Cortex of kidney (tissue), 1 donor: ENCODE measurements at places on chromosomes 2 and 18.

DNA sequence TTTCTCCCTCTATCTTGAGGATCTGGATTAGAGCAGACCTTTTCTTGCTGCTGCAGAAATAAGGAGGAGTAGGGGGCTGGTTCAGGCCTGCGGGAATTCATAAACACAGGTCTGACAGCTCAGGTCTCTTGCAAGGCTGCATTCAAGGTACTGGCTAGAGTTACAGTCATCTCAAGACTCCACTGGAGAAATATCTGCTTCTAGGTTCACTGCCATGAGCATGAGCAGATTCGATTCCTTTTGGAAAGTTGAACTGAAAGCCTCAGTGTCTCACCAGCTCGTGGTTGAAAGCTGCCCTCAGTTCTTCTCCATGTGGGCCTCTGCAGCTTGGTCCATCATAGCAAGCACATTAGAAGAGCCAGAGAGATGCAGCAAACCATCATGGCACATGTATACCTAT, 124.4 kb upstream of the SETBP1 start:
- DNase-seq: no peak

DNA sequence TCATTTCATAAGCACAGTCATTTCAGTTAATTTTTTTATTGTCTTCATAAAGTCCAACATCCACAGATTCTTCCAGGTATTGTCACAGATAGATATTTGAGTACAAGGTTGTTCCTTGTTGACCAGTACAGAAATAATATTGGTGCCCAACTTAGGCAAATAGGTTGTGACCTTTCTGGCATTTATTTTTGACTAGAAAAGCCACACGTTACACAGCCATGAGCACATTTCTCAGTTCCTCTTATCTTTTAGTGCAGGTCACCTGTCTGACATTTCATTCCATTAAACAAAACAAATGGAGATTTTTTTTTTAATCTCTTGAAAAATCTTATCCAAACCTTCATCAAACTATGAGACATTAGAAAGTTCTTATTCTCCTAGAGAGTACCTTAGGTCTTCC, 428.8 kb downstream of the ZNF521 start:
- no peak for DNase-seq

GRCh38 chr2:46701152-46701551, 214.5 kb downstream of the MCFD2 start:
- no peak for DNase-seq

- DNase-seq: no peak
Observed at GRCh38 chr2:29117636-29118303, 2.6 kb downstream of the CLIP4 start.

GRCh38 chr2:237896956-237897355, 37.5 kb downstream of the RAMP1 start:
- DNase-seq: no peak

DNA sequence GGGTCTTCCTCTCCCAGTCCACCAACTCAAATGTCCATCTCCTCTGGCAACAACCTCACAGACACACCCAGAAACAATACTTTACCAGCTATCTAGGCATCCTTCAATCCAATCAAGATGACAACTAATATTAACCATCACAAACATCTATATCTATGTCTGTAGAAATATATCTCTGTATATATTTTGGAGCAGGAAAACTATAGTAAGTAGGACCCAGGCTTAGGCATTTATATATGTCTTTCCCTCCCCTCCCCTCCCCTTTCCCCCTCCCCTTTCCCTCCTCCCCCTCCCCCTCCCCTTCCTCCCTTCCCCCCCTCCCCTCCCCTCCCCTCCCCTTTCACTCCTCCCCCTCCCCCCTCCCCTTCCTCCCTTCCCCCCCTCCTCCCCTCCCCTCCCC, 210.5 kb downstream of the RNF144A start:
- no peak for DNase-seq

- DNase-seq: no peak
Observed at GRCh38 chr2:144256996-144257707, 262.8 kb downstream of the ZEB2 start.

- DNase-seq: no peak
Observed at GRCh38 chr2:231207734-231208133, 9.3 kb downstream of the ARMC9 start.

DNA sequence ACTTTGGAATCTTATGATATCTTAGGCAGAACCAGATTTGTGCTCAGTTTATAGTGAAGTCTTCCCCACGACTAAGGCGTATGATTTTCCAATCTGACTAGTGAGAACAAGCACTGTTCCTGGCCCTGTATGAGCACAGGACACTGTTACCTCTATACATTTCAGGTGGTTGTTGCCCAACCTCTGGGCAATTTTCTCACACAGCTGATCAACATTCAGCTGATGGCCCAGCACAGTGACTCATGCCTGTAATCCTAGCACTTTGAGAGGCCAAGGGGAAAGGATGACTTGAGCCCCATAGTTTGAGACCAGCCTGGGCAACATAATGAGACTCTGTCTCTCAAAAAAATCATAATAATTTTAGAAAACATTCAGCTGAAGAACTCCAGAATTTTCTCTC, 119.5 kb downstream of the ASXL3 start:
- DNase-seq: no peak

DNA sequence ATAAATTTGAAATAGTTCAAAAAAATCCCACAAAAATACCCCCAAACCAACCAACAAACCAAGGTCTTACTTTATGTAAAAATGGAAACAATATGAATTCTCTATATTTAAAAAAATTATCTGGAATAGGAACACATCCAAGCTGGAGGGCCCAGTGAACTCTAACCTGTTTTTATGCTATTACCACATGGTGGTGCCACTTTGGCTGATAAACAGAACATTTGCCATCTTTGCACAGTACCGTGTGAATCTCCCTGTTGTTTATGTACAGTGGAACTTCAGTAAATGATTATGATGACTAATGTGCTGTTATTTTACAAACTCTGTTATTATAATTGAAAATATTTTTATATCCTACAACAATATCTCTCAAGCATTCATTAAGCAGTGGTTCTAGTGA, 145.3 kb upstream of the SMAD7 start:
- DNase-seq: no peak

GRCh38 chr2:29596584-29596983, 324.8 kb downstream of the ALK start:
- DNase-seq: no peak

- no peak for DNase-seq
Observed at GRCh38 chr18:13435586-13436333, 217.2 kb downstream of the LDLRAD4 start.

GRCh38 chr18:23737578-23737977, 48.3 kb downstream of the LAMA3 start:
- DNase-seq: no peak

GRCh38 chr2:233833345-233833744, 21.0 kb downstream of the HJURP start:
- DNase-seq: no peak

- no peak for DNase-seq
Observed at GRCh38 chr2:9355716-9356115, 67.6 kb downstream of the ITGB1BP1 start.

DNA sequence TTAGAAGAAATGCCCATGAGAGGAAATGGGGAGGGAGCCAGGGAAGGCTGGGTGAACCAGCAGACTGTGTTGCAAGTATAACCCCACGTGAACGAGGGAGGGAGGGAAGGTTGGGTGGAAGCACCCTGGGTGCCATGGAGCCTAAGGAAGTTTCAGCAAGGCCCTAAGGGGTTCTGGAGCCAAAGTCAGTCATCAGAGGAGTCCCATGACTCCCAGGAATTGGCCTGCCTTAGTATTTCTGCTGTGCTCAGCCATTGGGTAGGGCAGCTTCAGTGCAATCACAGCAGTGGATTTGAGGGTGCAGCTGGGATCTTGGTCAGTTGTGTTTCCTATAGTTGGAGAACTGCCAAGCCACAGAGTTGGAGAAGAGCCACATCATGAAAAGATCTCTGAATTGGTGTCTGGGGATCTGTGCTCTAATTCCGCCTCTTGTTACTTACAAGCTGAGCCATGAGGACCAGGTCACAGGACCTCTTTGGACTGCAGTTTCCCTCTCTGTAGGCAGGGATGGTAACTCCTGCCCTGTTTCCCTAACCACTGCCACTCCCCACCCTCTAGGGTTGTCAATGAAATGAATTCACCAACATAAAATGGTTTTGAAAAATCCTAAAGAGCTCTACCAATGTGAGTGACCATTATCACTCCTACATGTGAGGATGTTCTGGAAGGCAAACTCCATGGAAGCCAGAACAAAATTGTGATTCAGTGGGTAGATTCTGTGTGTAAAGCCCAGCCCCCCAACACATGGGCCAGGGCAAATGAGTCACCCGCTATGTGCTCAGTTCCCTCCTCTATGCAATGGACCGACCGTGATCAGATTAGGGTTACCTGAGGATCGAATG, 108.9 kb downstream of the CLIP4 start:
- DNase-seq: no peak

GRCh38 chr2:218444692-218445357, 25.9 kb downstream of the VIL1 start:
- DNase-seq: no peak

DNA sequence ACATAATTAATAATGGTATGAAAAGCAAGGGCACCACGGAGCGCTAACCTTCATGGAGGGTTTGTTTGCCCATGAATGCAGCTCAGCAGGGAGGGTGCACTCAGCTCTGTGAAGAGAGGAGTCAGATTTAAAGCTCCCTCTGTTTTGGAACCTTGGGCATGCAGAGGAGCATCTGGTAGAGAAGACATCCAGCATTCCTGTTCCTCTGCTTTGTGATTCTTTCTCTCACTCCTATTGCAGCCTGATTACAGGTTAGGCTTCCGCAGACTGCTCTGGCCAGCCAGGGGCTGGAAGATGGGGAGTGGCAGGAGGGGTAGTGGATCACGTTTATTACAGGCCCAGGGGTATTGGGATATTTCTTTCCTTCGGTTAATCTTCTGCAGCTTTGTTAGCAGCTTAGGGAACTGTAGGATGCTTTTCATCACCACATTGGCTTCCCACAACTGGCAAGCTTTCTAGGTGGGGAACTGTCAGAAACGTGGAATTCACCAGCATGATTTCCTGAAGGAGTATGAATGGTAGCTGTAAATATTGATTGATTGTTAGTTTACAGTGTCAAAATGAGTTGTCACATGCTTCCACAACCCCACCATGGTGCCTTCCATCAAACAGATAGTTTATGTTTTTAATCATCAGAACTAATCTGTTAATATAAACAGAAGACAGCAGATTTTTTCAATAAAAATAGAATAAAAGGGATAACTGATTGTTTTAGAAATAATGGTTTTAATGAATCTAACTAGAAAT, 201.1 kb downstream of the VAPA start:
- DNase-seq: no peak

GRCh38 chr2:198913394-198914152, 544.2 kb downstream of the SATB2 start:
- DNase-seq: no peak

- no peak for DNase-seq
Observed at GRCh38 chr18:26493021-26493420, 55.3 kb downstream of the KCTD1 start.

- DNase-seq: no peak
Observed at GRCh38 chr2:191012845-191013681, 908 bp downstream of the STAT1 start.

- no peak for DNase-seq
Observed at GRCh38 chr2:41605311-41605710, 442.5 kb upstream of the PKDCC start.

- no peak for DNase-seq
Observed at GRCh38 chr2:239361311-239361642, 39.5 kb downstream of the HDAC4 start.
